NCI-H774 (cell line): ENCODE measurements at places on chromosomes 13 and 19.
A peak's percentile ranks its signal among the peaks of the same experiment; 100 is the strongest.

DNA sequence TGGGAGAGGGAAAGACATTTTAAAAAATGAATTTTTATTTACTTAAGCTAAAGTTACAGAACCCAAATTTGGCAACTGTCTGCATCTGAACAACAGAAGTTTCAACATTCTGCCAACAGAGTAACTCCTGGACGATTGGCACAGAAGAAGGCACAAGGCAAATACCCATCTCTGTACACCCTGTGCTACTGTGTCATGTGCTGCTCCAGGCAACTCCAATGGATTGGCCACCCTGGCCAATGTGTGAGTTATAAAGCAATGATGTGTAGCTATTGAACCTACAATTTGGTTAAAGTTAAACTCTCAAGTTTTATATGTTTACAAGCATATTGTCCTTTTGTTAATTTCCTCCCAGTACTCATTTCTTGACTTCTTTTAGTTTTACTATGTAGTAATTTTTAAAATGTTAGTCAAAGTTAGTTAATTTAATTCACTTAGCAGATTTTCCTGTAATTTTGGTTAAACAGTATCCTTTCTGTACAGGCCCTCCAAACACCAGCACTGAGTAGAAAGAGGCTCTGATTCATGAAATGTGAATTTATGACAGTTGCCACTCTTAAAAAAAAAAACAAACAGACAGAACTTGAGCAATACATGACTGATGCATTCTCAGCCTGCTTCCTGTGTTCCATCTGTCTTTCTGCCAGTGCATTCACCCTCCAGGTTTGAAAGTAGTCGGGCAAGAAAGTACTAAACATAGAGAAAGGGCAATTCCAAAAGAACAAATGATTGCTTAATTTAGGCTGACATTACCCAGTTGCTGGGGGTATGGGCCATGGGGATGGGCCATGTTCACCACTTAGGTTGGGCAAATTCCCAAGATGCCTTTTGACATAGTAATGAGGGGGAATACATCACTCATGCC is 5.9 kb downstream of the STARD13 start:
- DNase-seq: no peak

GRCh38 chr19:3494559-3494958 is 5.9 kb downstream of the DOHH start:
- no peak for DNase-seq

DNA sequence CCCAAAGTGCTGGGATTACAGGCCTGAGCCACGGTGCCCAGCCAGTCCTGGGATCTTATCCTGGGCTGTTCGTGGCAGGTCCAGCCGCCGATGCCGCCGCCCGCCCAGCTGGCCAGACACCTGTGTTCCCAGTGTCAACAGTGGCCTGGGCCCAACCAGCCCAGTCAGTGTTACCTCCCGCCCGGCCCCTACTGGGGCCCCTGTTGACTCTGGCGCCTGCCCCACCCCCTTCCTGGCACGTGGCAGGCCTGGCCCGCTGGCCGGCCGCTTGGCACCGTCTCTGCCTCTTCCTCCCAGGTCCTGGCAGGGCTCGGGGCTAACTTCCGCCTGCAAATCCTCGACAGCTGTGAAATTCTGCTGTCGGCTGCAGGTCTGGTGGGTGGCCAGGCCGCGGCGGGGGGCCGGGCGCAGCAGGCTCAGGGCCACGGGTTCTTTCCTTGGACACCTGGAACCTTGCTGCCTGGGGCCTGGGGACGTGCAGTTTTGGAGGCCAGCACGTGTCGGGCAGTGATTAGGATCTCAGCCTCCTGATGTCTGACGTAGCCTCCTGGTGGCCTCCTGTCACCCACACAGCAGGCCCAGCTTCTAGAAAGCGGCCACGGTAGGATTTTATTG is 9.1 kb downstream of the ARID3A start:
- peak; percentile 87 for DNase-seq

DNA sequence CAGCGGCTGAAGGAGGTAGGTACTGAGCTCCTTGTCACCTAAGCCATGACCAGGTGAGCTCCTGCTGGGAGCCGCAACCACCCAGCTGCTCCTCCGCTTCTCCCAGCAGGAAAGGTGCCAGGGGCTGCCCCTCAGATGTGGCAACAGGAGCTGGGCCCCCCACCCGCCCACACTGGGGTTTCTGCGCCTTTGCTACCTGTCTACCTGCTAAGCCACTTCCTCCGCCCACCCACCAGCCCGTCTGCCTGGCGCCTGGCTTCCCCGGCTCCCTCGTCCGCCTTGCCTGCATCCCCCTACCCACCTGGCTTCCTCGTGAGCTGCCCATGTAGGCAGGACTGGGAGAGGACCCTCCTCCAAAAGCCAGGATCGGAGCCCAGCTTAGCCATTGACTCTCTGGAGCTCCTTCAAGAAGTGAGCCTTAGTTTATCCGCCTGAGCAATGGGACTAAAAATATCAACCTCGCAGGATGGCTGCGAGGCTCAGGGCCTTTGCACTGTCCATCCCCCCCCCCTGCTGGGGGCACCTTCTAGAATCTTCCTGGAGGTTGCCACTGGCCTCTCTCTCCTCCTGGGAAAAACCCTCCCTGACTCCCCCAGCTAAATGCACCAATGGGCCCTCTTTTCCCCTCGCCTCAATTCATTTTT is 55.8 kb upstream of the KLF2 start:
- no peak for DNase-seq

GRCh38 chr13:40492511-40492910 is 173.9 kb downstream of the FOXO1 start:
- DNase-seq: no peak

GRCh38 chr13:93224535-93224934 is 2.1 kb upstream of the GPC6 start:
- DNase-seq: no peak

DNA sequence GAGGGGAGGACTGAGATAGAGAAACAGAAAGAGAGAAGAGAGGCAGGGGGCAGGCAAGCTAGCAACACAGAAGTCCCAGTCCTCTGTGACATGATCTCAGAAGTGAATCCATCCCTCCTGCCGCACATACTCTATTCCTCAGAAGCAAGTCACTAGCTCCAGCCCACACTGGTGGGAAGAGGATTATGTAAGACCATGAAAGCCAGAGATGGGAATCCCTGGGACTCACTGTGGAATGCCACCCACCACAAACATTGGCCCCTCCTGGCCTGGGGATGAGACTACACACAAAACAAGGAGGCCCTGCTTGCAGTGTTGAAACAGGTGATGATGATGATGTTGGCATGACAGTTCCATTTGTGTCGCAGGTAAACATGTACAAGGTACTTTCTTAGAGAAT is 419.9 kb downstream of the IRS2 start:
- no peak for DNase-seq

DNA sequence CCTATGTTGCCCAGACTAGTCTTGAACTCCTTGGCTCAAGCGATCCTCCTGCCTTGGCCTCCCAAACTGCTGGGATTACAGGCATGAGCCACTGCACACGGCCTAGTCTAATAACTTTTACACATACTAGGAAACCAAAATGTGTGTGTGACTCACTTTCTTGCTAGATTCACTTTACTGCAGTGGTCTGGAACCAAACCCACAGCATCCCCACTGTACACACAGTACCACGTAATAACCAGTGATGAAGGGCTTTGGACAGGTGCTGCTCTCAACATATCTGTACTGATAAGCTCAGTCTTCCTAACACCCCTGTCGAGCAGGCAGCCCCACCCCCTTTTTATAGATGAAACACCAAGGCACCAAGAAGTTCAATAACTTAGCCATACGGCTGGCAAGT is 5.1 kb downstream of the DNMT1 start:
- DNase-seq: no peak

DNA sequence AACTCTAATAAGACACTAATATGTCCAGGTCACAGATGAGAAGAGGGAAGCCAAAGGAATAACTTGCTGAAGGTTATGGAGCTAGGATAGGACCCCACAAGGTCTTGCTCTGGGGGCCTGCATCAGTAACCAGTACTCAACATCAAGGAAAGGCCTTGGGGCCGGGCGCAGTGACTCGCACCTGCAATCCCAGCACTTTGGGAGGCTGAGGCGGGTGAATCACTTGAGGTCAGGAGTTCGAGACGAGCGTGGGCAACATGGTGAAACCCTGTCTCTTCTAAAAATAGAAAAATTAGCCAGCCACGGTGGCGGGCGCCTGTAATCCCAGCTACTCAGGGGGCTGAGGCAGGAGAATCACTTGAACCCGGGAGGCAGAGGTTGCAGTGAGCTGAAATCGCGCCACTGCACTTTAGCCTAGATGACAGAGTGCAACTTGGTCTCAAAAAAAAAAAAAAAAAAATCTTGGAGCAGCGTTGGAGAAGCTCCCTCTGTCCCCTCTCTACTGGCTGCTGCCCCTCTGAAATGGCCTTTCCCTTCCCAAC is 1.8 kb downstream of the LONP1 start:
- no peak for DNase-seq

DNA sequence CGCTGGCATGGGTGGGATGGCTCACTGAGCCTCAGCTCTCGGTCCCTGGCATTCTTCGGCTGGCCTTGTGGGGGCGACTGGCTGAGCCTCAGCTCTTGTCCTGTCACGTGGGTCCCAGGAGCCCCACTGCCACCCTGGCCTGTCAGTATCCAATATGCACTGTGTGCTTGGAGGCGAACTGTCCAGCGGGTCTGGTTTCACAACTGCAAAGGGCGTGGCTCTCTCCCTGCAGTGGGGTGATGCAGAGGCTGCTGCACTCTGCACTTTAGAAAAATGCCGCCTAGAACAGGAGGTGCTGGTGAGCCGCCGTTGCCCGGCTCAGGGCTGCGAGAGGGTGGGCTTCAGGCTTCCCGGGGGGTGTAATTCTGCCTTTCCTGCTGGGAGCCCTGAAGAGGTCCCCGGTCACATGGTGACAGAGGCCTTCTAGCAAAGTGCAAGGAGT is 17.0 kb upstream of the TMEM255B start:
- DNase-seq: no peak

GRCh38 chr19:3690551-3691371 is 9.5 kb downstream of the PIP5K1C start:
- no peak for DNase-seq

DNA sequence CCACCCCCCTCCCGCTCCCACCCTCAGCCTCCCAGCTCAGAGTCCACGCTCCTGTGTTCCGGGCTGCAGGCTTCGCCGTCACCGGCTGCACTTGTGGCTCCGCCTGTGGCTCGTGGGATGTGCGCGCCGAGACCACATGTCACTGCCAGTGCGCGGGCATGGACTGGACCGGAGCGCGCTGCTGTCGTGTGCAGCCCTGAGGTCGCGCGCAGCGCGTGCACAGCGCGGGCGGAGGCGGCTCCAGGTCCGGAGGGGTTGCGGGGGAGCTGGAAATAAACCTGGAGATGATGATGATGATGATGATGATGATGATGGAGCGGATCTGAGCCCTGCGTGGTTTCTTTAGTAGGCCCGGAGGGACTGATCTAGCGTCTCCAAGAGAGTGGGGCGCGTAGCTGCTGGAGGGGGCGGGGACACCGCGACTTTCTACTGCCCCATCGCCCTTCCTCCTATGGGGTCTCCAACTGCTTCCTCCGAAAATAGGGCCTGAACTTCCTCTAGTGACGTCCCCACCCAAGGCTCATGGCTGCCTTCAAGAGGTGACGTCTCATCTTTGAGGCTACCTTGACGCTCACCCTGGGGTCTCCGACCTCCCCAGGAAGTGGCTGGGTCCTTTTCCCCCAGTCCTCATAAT is 1.4 kb downstream of the RETN start:
- DNase-seq: no peak

- DNase-seq: peak; percentile 39
Measured at GRCh38 chr19:16247353-16248182, 49.9 kb downstream of the AP1M1 start.

DNA sequence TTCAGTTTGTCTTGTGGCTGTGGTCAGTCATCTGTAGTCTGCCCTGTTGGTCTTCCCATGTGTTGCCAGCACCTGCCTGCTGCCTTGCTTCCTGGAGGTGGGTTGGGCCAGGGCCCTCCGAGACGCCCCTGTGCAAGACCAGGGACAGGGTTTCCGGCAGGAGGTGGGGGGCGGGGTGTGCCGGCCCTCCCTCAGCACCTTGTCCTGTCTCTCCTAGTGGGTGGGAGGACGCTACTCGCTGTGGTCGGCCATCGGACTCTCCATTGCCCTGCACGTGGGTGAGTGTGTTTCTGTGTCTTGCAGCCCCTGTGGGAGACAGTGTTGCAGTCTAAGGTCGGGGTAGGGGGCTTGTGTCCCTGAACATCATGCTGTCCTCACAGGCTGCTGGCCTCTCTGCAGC is 11.2 kb upstream of the PDCD2L start:
- DNase-seq: no peak
